ENCODE measurements at places on chromosomes 1 and 21. TPM values are rescaled to one million over a fixed set of nuclear protein-coding genes. Genes with fewer than 3 reads are reported as not detected.

GRCh38 chr1:151062741-151063371 lies 2.7 kb downstream of the MLLT11 start:
- no peak for DNase-seq

OR2G6 gene
- total RNA-seq, result not detected

- no peak for DNase-seq
Observed at GRCh38 chr1:68745451-68745850, 248.6 kb upstream of the DEPDC1 start.

- DNase-seq, result no peak
Observed at GRCh38 chr1:213693864-213694263, 293.9 kb upstream of the PROX1 start.

GRCh38 chr1:156445789-156446263 lies 54.7 kb downstream of the MEF2D start:
- DNase-seq, result peak; percentile 72

DNA sequence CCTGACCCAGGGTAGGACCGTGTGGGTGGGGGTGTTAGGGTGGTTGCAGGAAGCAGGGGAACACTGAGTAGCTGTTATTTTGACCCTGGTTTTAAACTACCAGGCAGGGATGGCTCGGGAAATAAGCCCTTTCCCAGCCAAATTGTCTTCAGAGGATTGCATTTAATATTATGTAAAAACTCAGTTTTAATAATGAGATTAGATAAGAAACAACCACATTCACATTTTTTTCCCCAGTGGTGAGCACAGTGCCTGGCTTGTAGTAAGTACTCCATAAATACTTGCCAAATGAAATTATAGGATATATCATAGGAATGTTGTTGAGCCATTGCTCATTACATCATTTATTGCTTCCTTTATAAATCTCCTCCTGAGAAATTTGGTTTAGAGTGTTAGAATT lies 3.1 kb upstream of the ACP6 start:
- no peak for DNase-seq

DNA sequence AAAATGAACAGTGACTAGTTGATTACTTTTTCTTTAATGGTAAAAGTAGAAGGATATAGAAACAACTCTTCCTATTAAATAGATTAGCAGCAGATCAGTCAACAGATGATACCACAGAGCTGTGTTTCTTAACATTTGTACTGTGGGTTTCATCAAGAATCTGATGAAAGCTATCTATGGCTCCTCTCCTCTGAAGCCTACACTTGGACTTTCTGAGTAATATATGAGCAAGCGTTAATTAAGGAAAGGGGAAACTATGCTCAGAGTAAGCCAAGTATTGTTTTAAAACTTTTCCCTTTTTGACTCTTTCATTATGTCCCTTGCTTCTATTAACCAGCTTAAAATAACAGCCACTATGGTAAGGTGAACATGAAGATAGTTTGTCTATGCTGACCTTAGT lies 10.8 kb downstream of the ARID4B start:
- no peak for DNase-seq

RGSL1 gene
- not detected for total RNA-seq

VWA5B1 gene
- total RNA-seq, result not detected

DNA sequence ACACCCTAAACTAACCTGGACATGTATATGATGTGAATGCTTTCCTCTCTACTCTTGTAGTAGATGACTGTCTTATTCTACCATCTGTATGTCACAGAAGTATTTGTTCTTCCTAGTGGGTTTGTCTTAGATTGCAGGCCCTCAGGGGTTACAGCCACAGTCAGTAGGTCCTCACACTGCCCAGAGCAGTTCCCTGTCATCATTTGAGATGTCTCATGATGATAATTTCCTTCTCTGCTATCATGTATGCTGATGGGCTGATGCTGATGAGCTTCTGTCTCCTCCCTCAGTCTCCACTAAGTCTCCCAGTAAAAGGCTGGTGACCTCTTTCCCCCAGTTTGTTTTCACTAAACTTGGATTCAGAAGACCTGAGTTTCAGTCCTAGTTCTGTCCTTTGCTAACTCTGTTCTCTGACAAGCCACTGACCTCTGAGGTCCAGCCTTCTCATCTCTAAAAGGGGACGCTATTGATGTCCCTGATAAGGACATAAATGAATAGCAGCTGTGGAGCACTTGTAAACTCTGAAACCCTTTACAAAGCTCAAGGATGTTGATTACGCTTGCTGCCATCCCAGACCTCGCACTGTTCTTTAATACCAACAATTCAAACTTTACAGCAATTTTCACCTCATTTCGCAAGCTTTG lies 3.1 kb upstream of the ETV3 start:
- no peak for DNase-seq

DDR2 gene
- total RNA-seq, result 15.4 TPM

SLC6A9 gene
- total RNA-seq, result 0.16 TPM

LRRC53 gene
- total RNA-seq, result not detected

DNA sequence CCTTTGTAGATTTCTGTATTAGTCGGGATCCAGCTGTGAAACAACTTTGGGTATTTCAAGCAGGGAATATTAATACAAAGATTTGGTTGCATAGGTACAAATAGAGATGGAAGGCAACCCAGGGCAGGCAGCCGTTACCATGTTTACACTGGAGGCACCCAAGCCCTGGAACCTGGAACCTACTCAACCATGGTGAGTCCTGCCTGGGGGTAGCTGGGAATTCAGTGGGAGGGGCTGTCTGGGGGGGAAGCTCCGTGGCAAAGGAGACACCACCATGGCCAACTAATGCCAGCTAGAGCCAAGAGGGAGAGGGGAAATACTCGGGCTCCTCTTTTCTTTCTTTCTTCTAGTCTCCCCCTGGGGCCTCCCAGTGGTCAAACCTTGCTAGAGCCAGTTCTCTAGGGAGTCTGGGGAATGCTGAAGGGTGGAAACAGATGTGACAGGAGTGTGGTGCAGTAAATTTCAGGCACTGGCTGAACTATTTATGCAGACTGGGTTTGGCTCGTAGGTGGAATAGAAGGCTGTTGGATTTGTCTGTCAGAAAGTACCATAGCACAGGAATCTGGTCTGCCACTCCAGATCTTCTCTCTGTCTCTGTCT lies 91.9 kb upstream of the CACNA1E start:
- no peak for DNase-seq

- DNase-seq, result no peak
Observed at GRCh38 chr1:162111572-162111971, 42.1 kb downstream of the NOS1AP start.

GRCh38 chr1:11645670-11646265 lies 8.5 kb downstream of the FBXO2 start:
- peak; percentile 25 for DNase-seq

DNA sequence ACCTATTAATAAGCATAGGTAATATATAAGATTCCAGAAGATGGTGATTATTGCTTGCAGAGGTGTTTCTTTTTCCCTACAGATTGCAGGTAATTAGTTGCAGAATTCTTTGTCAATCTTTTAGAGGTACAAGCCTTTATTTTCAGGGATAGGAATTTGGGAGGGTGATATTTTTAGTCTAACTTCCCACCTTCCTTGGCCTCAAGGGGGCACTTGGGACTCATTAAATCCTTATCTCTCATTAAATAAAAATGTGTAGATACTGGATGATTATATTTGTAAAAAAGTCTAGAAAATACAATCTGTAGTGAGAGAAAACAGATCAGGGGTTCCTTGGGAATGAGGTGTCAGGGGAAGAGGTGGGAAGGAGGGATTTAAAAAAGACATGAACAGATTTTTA lies 179.2 kb downstream of the PATJ start:
- no peak for DNase-seq

CATSPERE gene
- 0.58 TPM for total RNA-seq

GRCh38 chr1:58966103-58966916 lies 182.5 kb upstream of the JUN start:
- DNase-seq, result peak; percentile 29

DNA sequence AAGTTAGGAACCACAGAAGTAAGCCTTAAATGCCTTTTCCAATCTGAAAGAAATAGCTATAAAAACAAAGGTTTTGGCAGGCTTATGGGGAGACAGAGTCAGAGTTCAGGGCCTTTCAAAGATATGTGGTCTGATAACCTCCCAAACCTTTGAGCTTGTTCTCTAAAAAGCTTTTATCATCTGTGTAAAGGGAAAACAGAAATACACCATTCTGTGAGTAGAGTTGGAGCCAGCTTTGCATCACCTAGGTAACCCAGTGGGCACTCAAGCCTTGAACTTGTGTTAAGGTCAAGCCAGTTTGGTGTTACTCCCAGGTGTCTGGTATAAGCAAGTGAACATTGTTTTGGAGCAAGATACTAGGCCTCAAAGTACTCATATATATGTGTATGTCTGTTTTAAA lies 50.1 kb downstream of the LAMC1 start:
- no peak for DNase-seq

- DNase-seq, result no peak
Observed at GRCh38 chr1:208083715-208084085, 160.5 kb downstream of the PLXNA2 start.

- no peak for DNase-seq
Observed at GRCh38 chr21:43766734-43767497, 9.2 kb downstream of the CSTB start.

C1orf226 gene
- total RNA-seq, result 0.39 TPM

DNA sequence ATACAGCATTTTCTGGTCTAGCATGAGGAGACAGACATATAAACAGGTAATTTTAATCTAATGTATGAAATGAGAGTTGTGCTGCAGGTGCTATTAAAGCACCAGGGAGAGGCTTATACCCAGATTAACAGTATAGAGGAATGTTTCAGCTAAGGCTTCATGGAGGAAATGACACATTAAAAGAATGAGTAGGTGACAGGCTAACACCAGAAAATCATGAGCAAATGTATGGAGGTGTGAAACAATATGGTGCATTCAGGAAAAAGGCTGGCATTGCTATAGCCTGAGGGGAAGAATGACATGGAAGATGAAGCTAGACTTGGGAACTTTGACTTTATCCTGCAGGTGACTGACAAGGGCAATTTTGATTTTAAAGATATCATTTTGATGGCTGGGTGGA lies 7.0 kb downstream of the ARPC5 start:
- DNase-seq, result no peak

MCOLN2 gene
- not detected for total RNA-seq

DNA sequence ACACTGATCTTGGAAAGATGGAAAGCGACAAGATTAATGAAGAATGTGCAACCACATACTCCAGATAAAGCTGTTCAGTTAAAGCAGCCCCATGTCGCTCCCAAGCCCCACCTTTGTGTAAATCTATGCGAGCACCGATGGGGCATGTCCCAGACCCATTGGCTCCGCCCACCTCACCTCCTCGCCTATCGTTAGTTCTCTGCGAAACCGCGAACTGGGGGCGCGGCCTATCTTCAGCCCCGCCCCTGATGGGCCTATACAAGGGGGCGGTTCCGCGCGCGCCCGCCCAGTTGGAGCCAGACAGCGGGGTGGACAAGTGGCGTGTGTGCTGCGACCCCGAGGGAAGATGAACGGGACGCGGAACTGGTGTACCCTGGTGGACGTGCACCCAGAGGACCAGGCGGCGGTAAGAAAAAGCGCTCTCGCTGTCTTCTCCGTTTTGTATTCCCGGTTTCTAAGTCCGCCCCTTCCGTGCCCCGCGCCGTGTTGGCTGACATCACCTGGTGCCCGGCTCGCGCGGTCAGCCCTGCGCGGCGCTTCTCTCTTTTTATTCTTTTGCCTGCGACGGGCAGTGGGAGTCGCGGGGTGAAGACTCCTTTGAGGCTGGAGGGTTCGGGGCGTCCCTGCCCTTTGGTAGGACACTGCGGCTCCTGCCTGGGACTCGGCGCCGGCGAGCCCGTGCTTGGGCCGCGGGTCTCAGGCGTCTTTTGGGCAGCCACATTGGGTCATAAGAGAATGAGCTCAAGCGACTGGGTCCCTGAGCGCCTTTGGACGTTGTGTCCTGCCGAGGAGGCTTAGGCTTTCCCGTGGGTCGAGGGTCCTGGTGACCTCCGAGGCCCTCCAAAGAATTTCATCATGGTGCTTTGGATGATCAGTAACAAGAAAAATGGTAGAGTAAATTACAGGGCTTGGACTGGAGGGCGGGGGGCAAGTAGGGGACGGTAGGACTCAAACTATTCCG lies at the start of gene TUFT1:
Gene TUFT1 (plus strand): TSS at position 289 of the 961 bp plus-strand sequence. CDS start 58 bp downstream, at position 347.
- peak; percentile 86 for DNase-seq

- DNase-seq, result no peak
Observed at GRCh38 chr1:233299450-233299849, 3.9 kb upstream of the PCNX2 start.

OR2T29 gene
- total RNA-seq, result not detected

- no peak for DNase-seq
Observed at GRCh38 chr1:218049641-218050040, 235.5 kb upstream of the RRP15 start.

GRCh38 chr1:118933051-118933781 lies 54.9 kb downstream of the TBX15 start:
- DNase-seq, result no peak

GRCh38 chr1:178683291-178683690 lies 41.8 kb upstream of the RALGPS2 start:
- DNase-seq, result no peak

GRCh38 chr1:169750041-169750440 lies 16.2 kb upstream of the SELE start:
- no peak for DNase-seq
